ENCODE measurements at places on chromosomes 7 and 10. TPM values are rescaled to one million over a fixed set of nuclear protein-coding genes. Genes with fewer than 3 reads are reported as not detected.

- no peaks in the 10 kb centered on the region for H3K4me1 ChIP-seq
- DNase-seq, result no peak
- H3K36me3 ChIP-seq, result no peaks in the 10 kb centered on the region
- H3K4me3 ChIP-seq, result no peak overlapping the region
- no peak overlapping the region for H3K27ac ChIP-seq
Observed at GRCh38 chr7:155130493-155130892, 60.4 kb downstream of the HTR5A start.

DNA sequence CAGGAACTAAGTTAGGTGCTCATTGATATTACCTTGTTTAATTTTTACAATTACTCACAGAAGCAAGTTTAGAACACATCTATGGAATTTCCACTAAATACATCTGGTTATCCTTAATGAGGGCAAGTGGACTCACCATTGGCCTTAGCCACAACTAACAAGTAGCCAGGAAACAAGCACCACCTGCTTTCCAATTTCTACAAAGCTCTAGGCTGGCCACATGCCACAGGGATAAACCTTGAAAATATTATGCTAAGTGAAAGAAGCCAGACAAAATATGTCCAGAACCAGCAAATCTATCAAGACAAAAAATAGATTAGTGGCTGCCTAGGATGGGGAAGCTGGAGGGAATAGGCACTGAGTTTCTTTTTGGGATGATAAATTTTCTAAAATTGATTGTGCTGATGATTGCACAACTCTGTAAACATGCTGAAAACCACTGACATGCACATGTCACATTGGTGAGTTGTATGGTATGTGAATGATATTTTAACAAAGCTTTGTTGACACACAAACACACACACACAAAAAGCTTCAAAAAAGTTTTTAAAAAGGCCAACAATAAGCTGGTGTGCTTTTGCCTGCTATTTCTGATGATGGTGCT is 179.4 kb downstream of the CPEB3 start:
- H3K27ac ChIP-seq, result no peak overlapping the region
- H3K4me1 ChIP-seq, result no peaks in the 10 kb centered on the region

DNA sequence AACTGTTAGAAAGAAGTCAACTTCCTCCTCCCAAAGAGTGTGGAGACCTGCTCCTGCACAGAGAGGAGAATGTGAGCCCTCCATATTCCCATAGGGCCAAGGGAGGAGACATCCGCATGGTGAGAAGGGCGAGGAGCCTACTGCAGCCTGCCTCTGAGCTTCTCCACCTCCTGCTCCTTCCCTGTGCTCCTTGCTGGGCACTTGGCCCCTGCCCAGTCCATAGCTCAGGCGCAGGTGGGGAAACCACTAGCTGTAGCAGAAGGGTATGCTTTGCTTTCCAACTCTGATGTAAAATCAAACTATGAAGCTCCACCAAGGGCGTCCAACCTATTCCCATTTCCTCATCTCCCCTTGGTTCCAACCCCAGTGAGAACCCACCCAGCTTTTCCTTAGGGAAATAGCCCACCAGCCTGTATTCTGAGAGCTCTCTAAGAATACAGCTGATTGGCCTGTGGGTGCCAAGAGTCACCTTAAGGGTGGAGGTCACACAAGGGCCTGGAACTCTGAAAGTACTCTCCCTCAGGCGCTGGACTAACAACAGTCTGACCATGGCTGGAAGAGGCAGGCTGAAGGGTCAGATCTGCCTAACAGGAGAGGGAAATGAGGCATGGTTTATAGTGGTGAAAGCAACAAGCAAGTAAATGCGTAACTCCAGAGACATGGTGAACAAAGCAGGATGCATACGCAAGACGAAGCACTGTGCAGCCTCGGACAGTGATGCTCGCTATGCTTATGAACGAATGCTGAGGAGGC is 13.9 kb downstream of the ZNF488 start:
- no peak for DNase-seq
- no peak overlapping the region for H3K4me3 ChIP-seq
- H3K4me1 ChIP-seq, result no peaks in the 10 kb centered on the region
- H3K36me3 ChIP-seq, result no peaks in the 10 kb centered on the region
- no peak overlapping the region for H3K27ac ChIP-seq

- no peak overlapping the region for H3K27ac ChIP-seq
- no peak for DNase-seq
- no peaks in the 10 kb centered on the region for H3K27me3 ChIP-seq
- no peaks in the 10 kb centered on the region for H3K36me3 ChIP-seq
Observed at GRCh38 chr10:112827086-112827485, 123.0 kb upstream of the TCF7L2 start.

GRCh38 chr7:144407266-144407931 is 3.9 kb upstream of the NOBOX start:
- H3K27me3 ChIP-seq, result peaks cover 18% of the 10 kb centered on the region
- no peaks in the 10 kb centered on the region for H3K4me1 ChIP-seq
- no peak overlapping the region for H3K4me3 ChIP-seq

DNA sequence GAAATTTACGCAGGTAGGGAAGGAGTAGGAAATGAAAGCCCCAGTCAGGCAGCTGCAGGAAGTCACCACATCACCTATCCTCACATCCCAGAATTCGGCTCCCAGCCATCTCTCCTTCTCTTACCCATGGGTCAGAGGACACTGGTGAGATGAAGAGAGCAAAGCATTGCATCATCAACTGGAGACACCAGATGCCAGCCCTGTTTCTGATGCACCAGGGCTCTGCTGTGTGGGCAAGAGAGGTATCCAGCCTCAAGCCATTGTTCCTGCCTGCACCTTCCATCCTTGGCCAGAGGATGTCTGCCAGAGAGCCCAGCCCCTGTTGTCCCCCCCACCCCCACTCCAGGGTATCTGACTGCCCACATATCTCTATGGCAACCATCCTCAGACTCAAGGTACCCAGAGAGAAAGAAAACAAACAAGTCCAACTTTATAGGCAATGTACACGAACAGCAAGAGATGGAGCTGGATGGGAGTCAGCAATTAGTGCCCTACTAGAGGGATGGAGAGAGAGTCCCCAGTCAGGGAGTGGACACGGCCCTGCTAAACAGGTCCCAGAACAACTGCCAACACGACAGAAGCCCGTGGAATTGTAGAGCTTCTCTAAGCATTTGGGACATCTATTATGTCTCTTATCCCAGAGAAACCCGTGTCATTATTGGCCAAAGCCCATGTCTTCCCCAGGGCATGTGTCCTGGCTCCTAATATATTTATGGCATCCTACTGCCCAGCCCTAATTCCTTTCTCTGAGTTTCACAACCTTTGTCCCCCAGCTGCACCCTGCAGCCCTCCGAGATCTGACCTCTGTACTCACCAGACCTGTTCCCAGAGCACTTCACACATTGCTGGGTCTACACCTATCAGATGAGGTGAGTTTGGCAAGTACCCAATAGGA is 2.8 kb downstream of the CAMK2G start:
- no peak for DNase-seq
- H3K36me3 ChIP-seq, result peaks cover 66% of the 10 kb centered on the region

Gene ABCB1
- 0.86 TPM for total RNA-seq

Gene LBX1
- total RNA-seq, result not detected
